ENCODE measurements at places on chromosomes 5 and 9.

DNA sequence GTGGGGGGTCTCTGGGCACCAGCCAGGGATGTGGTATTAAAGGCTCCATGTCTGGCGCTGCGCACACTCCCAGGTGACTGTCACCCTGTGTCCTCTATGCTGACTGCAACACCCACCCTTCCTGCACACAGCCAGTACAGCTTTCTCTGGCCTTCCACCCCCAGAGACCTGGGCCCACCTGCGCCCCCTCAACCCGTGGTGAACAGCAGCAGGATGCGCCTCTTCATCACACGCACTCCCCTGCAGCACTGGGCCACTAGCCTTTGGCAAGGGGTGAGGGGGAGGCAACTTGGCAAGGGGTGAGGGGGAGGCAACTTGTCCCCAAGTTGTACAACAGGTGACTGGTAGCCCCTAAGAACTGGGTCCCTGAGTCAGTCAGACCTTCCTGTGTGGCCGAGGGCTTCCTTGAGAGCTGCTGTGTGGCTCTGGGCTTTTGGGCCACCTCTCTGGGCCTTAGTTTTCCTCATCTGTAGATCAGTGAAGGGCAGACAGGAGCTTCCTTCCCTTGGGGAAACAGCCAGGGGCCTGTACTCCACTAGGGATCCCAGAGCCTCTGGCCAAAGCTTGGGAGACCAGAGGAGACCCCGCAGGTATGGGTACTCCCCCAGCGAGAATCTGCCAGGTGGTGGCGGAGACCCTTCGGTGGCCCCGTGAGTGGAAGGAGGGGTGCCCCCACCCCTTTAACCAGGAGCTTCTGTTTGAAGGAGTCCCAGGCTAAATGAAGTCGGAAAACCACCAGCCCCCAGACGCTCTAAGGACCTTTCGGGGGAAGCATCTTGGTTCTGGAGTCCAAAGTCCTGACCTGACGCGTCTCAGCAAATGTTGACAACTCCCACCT lies 4.5 kb downstream of the CRAT start:
- DNase-seq: no peak

DNA sequence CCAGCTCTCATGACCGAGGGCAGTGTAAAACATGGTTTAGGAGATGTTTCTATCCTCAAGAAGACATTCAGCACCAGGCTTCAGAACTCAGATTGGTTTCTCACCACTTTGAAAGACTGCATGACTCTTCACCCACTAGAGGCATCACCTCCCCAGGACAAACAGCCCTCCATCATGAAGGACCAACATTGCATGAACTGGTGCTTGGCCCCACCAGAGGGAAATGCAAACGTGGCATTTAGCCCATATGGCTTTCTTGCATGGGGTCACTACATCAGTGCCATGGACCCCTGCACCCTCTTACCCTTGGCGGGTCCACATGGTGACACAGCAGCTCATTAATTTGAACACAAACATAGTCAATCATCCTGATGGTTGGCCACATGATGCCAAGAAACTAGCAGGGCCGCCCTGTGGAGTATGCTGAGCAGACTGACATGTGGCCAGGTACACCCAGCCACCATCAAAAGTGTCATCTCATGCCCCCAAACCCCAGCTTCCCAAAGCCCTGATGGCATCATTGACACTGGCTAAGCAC lies 129.5 kb upstream of the FSTL4 start:
- no peak for DNase-seq

DNA sequence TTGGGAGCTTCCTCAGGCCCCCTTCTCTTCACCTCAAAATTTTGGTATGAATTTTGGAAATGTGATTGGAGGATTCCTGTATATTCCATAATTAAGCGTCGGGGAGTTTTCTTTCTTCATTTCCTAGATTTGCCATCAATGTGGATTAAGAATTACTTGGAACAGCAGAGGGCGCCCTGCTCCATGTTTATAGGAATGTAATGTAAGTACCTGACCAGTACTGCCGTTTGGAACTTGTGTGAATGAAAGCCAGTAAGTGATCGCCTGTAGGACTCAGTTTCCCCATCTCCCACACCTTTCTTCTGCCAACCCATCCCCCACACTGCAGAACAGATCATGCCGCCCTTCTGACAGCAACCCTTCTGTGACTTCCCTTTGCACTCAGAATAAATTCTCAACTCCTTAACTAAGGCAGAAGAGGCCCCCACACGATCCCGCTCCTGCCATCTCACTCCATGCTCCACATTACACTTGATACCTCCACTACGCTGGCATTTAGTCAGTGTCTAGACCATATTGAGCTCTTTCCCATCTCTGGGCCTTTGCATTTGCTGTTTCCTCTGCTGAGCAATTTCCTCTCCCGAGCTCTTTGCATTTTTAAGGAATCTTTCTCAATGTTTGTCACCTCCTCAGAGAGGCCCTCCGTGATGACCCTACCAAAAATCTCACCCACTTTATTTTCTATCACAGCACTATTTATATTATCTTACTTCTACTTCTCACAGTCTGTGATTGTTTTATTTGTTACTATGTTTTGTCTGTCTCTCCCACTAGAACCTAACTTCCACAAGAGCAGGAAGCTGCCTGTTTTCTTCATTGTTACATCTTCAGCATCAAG lies 79.5 kb upstream of the HTR4 start:
- DNase-seq: peak; percentile 72

- DNase-seq: no peak
Observed at GRCh38 chr5:56450766-56451165, 217.6 kb upstream of the ANKRD55 start.

DNA sequence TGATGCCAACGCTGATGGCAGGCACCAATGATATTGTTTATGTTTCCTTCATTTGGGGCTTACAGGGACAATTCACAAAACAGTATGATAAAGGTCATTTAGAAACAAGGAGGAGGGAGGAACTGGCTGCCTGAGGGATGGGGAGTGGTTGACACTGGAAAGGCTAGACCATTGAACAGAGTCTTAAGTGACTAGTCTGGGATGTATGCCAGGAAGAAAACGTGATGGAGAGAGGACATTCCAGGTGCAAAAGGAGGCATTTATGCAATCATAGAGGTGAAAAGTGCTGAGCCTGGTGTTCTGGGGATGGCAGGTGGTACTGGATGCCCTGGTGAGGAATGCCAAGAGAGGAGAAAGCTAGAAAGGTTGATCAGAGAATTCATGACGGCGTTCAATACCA lies 153.4 kb downstream of the ZNF462 start:
- no peak for DNase-seq

DNA sequence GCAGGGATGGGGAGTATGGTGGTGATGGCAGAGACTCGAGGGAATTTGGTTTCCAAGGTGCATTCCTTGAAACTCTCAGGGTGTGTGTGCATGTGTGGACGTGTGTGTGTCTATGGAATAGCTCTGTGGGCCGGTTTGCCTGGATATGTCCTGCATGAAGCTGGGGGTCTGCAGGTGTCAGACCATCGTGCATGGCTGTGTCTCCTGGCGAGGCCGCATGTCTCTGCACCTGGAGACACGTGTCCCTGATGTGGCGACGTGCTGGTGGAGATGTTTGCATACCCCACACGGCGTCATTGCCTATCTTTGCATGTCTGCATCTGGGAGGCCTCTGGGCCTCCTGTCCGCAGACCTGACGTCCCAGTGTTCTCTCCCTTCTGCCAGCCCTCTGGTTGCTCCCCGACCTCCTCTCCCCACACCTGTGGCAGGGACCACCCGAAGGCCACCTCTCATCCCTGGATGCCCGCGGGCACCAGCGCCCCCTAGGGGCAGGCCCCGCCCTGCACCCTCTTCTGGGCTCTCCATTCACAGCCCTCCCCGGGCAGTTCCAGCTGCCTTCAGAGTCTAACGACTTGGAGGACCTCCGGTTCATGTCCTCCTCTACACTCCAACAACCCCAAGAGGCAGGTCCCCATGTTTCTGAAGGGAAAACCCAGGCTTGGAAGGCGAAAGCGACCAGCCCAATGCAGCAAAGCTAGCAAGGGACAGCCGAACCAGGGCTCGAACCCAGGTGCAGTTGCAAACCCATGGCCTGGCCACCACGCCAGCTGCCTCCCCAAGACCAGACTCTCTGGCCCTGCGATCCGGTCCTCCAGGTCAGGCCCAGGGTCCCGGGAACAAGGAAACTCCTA lies 88.6 kb downstream of the LMX1B start:
- no peak for DNase-seq

- no peak for DNase-seq
Observed at GRCh38 chr5:105593011-105593760, 2030.6 kb upstream of the NUDT12 start.

DNA sequence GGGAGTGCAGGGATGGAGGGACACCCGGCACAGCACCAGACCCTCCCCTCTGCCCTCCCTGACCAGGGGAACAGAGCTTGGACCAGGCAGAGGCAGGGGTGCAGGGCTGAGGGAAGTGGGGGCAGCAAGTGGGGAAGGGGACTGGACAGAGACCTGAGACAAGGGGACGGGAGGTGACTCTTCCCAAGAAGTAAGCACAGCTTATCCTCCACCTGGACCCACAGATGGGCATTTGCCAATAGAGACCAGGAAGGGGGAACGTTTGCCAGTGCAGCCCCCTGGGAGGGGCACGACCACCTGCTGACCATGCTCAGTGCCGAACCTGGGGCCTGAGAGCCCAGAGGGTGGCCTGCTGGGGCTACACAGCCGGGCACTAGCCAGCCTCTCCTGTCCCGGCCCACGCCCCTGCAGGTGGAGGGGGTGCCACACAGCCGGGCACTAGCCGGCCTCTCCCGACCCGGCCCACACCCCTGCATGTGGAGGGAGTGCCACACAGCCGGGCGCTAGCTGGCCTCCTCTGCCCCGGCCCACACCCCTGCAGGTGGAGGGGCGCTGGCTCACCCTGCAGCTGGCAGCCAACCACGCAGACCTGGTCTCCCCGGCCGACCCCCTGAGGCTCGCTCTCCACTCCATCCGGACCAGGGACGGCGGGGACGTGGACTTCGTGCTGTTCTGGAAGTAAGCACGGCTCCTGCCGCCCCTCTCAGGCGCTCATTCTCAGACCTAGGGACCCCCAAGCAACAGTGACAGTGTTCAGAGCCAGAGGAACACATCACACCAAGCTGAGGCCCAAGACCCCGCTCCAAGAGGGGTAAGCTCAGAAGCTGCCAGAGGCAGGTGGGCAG lies 24.3 kb downstream of the GLT6D1 start:
- DNase-seq: no peak

Data from CD4-positive, alpha-beta T cell treated with Interleukin-4 for 4 hours (primary cell).